Stimulated activated CD8-positive, alpha-beta memory T cell treated with anti-CD3 and anti-CD28 coated beads, Interleukin-2, amount 100 ng/mL, for 1 hour (primary cell): ENCODE measurements at places on chromosomes 1 and 21.

DNA sequence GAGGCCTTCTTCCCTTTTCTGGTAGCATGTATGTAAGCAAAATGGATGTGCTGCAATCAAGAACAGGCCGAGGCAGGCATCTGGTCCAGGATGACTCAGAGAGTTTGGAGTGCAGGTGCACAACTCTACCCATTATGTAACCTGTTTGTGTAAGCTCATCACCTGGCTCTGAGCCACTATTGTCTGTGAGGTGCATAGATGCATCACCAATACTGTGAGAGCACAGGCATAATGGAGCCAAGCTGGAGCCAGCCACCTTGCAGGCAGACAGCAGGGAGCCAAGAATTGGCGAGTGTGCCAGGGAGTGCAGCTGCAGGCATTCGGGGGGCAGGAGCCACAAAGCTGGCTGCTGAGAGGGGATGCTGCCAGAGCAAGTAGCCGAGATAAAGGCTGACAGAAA lies 549.9 kb upstream of the RGS18 start:
- no peak for DNase-seq

DNA sequence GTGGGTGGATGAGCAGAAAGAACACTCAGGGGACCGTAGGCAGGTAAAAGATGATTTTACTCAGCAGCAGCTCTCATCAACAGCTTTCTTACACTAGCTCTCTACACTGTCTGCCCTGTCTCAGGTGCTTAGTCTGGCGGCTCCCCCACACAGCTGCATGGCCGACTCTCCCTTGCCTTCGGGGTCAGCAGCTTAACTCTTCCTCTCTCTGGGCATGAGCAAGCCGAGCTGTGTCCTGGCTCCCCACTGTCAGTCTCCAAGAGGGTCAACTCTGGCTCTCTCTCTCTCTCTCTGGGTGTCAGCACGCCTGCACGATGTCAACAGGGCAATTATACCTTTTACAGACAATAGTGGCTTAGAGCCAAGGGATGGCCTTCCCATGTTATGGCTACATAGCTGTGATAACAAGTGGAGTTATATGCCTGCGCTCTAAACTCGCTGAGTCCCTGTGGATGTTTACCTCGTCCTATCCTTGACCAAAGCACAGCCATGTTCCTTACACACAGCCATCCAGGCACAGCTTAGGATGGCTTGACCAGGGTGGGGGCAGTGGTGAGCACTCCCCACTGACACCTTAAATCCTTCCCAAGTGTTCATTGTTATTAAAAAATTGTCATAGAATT lies 3.1 kb upstream of the BCL10 start:
- DNase-seq, result no peak

- DNase-seq, result no peak
Measured at GRCh38 chr1:65650682-65651081, 142.0 kb upstream of the PDE4B start.

DNA sequence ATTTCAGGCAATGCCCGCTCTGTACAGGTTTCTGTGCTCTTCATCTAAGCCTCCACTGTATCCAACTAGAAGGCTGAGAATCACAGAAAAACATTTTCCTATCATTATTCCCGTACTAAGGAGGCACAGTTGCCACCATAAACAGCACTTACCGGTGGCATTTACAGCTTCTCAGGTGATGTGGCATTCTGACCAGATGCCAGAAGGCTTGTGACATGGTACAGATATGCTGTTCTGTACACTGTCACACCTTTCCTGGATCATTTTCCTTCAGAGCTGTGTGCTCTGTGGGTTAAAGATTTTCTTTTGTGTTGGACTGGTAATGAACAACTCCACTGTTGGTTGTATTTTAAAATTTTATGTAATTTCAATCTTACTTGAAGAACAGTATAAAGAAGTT lies 4.0 kb upstream of the UAP1 start:
- DNase-seq, result no peak

GRCh38 chr1:6108937-6109614 lies 63.4 kb downstream of the KCNAB2 start:
- DNase-seq, result no peak

- DNase-seq, result no peak
Measured at GRCh38 chr1:37809942-37810341, 1.9 kb upstream of the YRDC start.

DNA sequence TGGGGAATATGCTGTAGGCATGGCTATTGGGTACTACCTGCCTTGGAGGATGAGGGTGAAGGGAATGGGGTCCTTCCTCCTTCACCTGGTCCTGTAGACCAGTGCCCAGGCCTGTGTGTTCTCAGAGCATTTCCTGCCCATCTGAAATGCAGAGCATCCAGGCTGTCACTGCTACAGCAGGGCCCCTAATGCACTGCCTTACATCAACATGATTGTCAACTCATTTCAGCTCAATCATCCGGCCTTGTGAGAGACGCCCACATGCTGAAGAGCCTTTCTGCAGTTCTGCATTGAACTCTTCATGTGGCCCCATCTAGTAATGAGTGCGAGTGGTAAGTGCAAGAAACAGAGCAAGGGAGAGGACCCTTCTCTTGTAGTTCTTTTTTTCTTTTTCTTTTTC lies 39.8 kb upstream of the SRP9 start:
- DNase-seq, result no peak

DNA sequence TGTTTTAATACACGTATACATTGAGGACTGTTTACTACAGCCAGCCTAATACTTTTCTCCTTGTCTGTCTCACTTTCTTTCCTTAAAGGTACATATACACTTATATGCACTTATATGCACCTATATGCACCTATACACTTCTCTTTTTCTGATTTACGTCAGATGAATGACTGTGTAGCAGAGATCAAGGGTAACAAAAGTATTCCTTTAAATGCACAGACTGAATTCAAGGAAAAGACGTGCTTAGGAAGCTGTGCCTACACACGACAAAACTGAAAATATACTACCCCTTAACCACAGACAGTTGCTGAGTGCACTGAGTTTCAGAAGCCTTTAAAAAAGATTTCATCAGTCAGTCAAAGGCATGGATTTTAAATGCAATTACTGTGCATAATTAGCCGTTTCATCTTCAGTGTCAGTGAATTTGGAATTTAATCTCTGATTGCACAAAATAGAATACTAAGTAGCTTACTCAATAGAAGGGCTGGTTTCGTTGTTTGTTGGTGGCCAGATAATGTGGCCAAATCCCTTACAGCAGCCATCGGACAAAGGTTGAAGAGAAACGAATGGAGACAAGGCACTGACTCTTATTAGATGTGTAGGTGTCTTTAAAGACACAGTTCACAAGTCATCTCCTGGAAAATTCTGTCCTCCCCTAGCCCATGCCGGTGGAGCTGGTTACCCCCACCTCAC lies 38.3 kb upstream of the TARBP1 start:
- no peak for DNase-seq

- no peak for DNase-seq
Measured at GRCh38 chr1:32353886-32354570, 8.3 kb downstream of the FAM229A start.

DNA sequence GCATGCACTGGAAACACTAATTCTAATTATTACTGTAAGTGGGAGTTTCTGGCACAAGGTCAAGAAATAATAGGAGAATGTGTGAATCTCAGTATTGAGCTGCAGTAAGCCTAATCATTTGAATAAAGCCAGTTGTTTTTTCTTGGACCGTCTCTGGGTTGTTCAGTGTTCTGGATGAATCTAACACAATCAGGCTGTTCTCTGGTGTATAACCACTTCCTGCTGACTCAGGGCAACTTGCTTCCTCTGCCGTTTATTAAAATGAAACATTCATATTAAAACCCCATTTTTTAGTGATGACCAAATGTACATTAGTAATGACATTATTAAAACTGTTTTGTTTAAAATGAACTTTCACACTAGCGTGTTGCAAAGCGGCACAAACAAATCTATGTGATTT lies 273.1 kb upstream of the SNX7 start:
- DNase-seq, result no peak

DNA sequence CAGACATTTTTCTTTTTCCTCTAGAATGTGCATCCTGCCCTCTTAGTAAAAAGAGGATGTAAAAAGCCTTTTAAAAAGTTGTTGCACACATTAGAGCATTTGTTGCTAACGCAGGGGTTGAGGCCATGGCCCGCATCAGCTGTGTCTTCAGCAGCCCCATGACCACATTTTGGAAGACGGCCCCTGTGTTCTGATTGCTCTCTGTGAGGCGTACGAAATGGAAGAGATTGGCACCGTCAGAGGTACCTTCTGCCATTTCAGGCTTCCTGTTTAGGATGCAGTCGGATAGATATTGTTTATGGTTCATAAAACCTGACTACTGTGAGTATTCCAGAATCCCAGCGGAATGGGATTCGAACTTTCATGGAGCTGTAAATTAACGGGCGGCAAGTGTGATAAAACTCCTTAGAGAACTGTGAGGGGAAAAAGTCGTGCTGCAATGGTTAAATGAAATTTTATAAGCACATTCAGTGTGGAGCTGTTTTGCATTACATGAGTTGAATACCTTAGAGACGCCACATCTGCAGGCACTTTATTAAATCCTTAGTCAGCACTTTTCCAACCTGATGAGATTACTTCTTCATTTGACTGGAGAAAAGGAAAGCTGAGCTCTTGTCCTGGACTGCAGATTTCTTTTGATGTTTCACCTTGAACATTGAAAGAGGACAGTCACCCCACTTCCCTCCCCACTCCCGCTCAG lies 273.9 kb downstream of the TM2D1 start:
- DNase-seq, result no peak

DNA sequence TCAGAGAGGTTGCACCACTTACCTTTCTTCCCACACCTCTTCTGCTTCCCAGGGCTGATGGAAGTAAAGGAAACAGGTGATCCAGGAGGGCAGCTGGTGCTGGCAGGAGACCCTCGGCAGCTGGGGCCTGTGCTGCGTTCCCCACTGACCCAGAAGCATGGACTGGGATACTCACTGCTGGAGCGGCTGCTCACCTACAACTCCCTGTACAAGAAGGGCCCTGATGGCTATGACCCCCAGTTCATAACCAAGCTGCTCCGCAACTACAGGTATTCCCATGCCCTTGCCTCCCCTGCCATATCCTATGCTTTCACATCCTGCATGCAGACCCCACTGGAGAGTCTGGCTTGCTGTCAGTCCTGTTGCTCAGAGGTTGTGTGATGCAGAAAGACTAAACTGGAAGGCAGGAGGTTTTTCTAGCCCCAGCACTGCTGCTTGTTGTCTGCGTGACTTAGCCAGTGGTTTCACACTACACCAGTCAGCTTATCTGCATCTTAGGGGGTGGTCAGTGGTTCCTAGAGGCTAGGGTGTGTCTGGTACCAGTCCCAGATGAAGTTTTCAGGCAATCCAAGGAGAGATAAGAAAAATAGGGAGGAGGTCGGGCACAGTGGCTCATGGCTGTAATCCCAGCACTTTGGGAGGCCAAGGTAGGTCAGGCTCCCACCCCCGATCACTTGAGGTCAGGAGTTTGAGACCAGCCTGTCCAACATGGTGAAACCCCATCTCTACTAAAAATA lies 10.2 kb downstream of the RHOC start:
- no peak for DNase-seq

GRCh38 chr1:232132572-232132971 lies 497.4 kb downstream of the SIPA1L2 start:
- no peak for DNase-seq
